ENCODE measurements at places on chromosomes 6 and 20. TPM values are rescaled to one million over a fixed set of nuclear protein-coding genes. Genes with fewer than 3 reads are reported as not detected.

Gene ZBP1
- polyA plus RNA-seq: 32.2 TPM

Gene F13A1
- polyA plus RNA-seq: 2.1 TPM

Gene BIRC7
- not detected for polyA plus RNA-seq

Gene TRERF1
- 2.1 TPM for polyA plus RNA-seq

Gene CCDC170
- not detected for polyA plus RNA-seq

Gene PRKN
- polyA plus RNA-seq: 6.4 TPM

Gene ANKRD66
- not detected for polyA plus RNA-seq

Gene BTNL2
- not detected for polyA plus RNA-seq

Gene SLC17A2
- polyA plus RNA-seq: not detected

Gene RNF144B
- polyA plus RNA-seq: 2.4 TPM

Gene HLA-DQA1
- 10.3 TPM for polyA plus RNA-seq

Gene DBNDD2
- polyA plus RNA-seq: 18.0 TPM

Gene NKX2-2
- not detected for polyA plus RNA-seq

Gene TJAP1
- polyA plus RNA-seq: 2.6 TPM

Gene ASIP
- polyA plus RNA-seq: not detected

Gene PROCR
- 17.9 TPM for polyA plus RNA-seq

Gene SLA2
- polyA plus RNA-seq: 24.1 TPM

Gene EIF2S2
- 19.9 TPM for polyA plus RNA-seq

Gene OPN5
- polyA plus RNA-seq: not detected

Gene WFDC12
- polyA plus RNA-seq: not detected

Gene SLC12A5
- 1.0 TPM for polyA plus RNA-seq

Gene KCNK16
- not detected for polyA plus RNA-seq

Gene CLPSL1
- polyA plus RNA-seq: not detected

Gene PLAGL1
- 2.9 TPM for polyA plus RNA-seq

Gene PCSK2
- polyA plus RNA-seq: not detected

Gene PM20D2
- polyA plus RNA-seq: 7.3 TPM

Gene LHFPL5
- polyA plus RNA-seq: not detected

Gene VGLL2
- polyA plus RNA-seq: not detected

Gene AIG1
- 12.3 TPM for polyA plus RNA-seq

Gene CEP250
- polyA plus RNA-seq: 4.4 TPM

Gene CGAS
- 11.7 TPM for polyA plus RNA-seq

Gene ENPP4
- polyA plus RNA-seq: 26.0 TPM

Gene WFDC2
- not detected for polyA plus RNA-seq

Gene LAMA4
- polyA plus RNA-seq: not detected

Gene SAMD3
- 376 TPM for polyA plus RNA-seq

Gene DZANK1
- 1.6 TPM for polyA plus RNA-seq

Gene SLC32A1
- polyA plus RNA-seq: not detected

Gene PRR18
- not detected for polyA plus RNA-seq

Gene MAK
- polyA plus RNA-seq: not detected

Gene MATN4
- polyA plus RNA-seq: not detected

Gene LRRC73
- polyA plus RNA-seq: not detected

Gene CDSN
- polyA plus RNA-seq: not detected

Gene FOXQ1
- not detected for polyA plus RNA-seq

Gene ZFP57
- polyA plus RNA-seq: not detected

Gene TMC2
- not detected for polyA plus RNA-seq

Gene SLC22A16
- polyA plus RNA-seq: not detected

Gene FAXC
- polyA plus RNA-seq: not detected

Gene SMOC2
- not detected for polyA plus RNA-seq

Gene MYT1
- polyA plus RNA-seq: not detected

Data from immature natural killer cell (primary cell).